ENCODE measurements at places on chromosomes 4 and X.
A peak's percentile ranks its signal among the peaks of the same experiment; 100 is the strongest.

DNA sequence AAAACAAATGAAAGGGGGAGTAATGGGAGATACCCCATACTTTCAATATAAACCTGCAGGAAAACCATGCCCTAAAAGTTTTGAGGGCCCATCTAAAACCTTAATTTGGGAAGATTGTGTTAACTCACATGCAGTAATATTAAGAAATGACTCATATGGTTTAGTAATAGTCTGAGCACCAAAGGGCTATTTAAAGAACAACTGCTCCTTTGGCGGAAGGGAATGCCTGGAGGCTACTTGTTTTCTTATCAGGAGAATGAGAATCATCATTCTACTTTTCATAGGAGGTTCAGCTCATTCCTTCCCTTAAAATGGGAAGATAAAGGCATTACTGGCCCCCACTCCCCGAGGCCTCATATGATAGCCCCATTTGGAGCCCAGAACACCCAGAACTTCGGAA, 47.6 kb downstream of the SPIN3 start:
- no peak for DNase-seq

DNA sequence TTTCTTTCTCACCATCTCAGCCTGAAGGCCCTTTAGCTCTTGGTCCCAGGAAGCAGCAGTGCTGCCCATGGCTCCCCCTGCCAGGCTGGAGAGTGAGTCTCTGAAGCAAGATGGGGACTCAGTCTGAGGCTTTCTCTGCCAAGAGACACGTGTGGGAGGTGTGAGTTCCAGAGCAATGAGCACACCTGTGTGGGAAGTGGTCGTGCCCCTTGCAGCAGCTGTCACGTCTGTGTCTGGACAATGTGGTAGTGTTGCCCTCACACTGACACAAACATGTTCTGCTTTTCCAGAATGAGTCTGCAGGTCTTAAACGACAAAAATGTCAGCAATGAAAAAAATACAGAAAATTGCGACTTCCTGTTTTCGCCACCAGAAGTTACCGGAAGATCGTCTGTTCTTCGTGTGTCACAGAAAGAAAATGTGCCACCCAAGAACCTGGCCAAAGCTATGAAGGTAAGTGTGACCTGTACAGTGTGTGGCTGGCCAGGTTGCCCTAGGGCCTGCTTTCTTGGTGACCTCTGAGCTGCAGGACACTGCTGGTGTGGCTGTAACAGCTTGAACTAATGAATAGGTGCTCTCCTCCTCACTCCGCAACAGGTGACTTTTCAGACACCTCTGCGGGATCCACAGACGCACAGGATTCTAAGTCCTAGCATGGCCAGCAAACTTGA, 1.9 kb downstream of the TACC3 start:
- no peak for DNase-seq

GRCh38 chr4:55329012-55329411, 17.0 kb upstream of the SRD5A3 start:
- no peak for DNase-seq

GRCh38 chr4:54539500-54540029, 118.2 kb upstream of the KIT start:
- DNase-seq: no peak

DNA sequence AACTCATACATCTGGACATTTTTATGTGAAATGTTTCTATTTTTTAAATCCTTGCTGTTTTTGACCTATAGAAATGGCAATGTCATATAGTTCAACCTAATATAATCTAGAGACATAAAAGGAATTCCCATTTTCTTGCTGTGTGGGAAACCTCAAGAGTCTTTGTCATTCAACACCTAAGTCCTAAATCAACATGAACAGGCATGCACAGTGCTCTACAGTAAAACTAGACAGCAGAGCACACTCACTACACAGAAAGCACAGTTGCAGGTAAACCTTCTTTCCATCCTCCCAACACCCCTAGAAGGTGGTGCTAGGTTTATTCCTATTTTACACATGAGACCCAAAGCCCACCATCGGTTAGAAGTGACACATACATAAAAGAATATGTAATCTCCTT, 79.1 kb upstream of the C1QTNF7 start:
- DNase-seq: no peak

GRCh38 chr4:109675181-109675580, 28.1 kb downstream of the CASP6 start:
- no peak for DNase-seq

- no peak for DNase-seq
Observed at GRCh38 chr4:75715105-75715799, 9.1 kb upstream of the USO1 start.

DNA sequence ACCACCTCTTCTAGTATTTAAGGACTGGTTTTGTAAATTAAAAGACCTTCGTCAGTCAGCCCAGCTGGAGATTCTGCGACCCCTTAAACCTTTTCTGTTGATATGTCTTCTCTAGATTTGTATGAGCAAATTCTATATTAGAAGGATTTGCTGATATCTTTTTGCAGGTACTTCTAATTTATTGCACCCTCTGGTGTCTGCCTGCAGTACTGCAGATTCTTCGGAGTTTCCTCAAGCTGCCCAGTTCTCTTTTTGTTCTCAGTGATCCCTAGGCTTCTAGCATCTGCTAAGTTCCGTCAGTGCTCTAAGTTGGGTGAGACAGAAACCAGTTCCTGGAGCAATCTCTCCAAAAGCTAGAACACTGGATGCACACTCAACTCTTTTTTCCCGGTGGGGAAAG, 545.2 kb downstream of the C4orf33 start:
- no peak for DNase-seq

- no peak for DNase-seq
Observed at GRCh38 chr4:90113881-90114457, 13.2 kb upstream of the CCSER1 start.

GRCh38 chr4:85107553-85107952, 141.1 kb upstream of the WDFY3 start:
- no peak for DNase-seq

DNA sequence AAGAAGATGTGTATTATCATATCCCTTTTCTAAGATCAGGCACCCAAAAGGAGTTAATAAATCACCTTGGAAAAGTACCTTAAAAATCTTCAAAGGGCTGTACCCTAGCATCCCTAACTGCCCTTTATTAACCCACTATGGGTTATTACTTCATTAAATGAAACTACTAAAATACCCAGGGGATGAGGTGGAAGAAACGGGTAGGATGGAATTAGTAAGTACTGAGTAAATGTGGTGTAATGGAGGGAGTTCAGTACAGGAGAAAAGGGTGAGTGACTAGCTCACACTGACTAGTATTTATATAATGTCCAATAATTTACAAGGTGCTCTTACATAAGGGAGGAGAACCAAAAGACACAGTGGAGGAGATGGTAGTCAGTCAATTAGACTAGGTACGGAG, 51.0 kb upstream of the RASGEF1B start:
- DNase-seq: no peak

DNA sequence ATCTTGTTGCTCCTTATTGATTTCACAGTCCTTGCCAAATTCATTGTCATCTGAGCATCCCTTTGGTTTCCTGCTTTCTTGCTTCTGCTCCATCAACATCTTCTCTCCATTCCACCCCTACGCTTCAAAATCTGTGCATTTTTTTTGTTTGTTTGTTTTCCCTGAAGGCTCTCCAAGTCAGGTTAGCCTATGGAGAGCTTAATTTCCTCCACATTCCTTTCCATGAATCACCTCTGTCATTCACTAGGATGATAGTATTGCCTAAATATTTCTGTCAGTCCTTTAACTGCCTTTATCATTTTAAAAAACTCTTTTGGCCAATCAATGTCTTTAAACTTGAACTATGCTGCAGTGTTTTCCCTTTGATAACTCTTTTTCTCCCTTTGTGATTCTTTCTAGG, 67.7 kb downstream of the PPARGC1A start:
- DNase-seq: no peak

DNA sequence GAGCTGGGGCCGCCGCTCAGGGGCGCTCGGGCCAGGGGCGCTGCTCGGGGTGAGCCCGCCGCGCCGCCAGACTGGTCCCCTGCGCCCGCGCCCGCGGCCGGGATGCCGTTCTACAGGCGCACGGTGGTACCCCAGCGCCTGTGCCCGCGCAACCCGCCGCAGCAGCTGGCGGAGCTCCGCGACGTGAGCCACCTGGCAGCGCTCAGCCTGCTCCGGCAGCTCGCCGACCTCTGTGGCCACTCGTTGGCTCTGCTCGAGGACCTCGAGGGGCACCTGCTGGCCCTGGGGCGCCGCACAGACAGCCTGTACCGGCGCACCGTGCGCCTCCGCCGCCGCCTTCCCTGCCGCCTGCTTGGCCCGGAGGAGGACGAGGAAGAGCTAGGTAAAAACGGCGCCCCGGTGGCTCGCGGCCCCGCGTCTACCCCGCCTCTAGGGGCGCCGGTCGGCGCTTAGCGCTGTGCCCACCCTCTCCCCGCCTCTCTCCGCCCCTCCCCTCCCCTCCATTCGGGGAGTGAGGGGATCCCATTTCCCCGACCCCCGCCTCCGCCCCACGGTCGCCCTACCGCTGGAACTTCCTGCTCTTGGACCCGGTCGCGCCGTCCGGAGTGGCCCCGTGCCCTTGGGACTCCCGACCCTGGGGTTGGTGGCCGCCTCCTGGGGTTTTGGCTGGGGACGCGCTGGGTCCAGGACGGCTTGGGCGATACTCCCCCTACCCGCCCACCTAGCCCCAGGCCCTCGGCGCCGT, 513 bp downstream of the NHSL2 start:
- DNase-seq: peak; percentile 9

DNA sequence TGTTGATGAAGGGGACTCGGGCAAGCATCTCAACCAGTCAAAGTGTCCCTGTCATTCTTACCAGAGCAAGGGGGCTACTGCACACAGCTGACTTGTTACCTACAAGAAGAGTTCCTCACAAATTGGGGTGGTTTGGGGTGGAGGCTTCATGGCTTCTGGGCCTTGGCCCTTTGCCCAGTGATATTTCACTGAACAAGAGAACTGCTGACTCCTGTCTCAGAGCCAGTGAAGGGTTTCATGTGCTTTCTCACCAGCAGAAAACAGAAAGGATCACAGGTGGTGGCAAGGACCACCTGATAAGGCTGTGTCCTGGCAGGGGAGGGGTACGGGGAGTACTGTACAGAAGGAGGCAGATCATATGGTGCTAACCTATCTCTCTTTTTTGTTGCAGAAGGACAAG, 53.5 kb downstream of the DLG3 start:
- DNase-seq: no peak

- DNase-seq: no peak
Observed at GRCh38 chr4:180960743-180961401, 1282.3 kb upstream of the TENM3 start.

GRCh38 chr4:151798678-151799416, 38.0 kb upstream of the GATB start:
- DNase-seq: no peak

GRCh38 chr4:179344861-179345260, 1902.6 kb upstream of the AGA start:
- no peak for DNase-seq

GRCh38 chr4:108097990-108098553, 70.7 kb downstream of the LEF1 start:
- no peak for DNase-seq

- DNase-seq: no peak
Observed at GRCh38 chrX:13891377-13892140, 74.7 kb upstream of the GPM6B start.

GRCh38 chrX:140724736-140725135, 15.2 kb downstream of the LINC00632 start:
- DNase-seq: no peak

DNA sequence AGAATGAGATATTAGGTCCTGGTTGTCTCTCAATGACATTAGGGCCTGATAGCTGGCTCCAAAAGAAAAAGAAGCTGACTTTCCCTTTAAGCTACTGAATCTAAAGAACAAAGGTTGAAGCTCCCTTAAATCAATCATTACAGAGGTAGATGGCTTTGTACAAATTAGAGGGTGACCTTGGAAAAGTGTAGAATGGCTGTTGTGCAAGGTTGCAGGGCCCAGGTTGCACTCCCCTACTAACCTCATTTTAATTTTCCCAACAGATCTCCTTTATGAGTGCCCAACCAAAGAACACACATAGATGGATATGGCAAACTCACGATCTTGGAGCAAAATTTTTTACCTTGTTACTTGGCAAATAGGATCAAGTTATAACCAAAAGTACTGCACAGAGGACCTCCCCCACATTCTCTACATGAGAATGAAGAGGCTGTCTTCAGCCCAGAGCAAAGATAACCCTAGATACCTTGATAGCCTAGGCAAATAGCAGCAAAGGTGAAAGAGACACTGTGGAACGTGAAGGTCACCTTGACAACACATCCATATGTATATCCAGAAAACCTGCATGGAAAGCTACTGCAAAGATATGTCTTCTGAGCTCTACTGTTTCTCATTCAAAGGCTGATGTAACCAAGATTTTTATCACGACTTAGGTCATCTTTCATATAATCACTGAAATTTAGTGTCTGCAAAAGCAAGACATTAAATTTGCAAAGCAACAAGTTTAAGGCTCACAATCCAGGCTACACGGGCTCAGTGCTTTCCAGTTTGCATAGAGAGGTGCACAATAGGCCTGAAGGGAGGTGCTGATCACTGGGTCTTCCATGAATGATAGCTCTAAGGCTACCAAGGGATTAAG, 23.0 kb downstream of the KLB start:
- DNase-seq: no peak

GRCh38 chr4:165965503-165965902, 92.5 kb downstream of the TLL1 start:
- DNase-seq: no peak

DNA sequence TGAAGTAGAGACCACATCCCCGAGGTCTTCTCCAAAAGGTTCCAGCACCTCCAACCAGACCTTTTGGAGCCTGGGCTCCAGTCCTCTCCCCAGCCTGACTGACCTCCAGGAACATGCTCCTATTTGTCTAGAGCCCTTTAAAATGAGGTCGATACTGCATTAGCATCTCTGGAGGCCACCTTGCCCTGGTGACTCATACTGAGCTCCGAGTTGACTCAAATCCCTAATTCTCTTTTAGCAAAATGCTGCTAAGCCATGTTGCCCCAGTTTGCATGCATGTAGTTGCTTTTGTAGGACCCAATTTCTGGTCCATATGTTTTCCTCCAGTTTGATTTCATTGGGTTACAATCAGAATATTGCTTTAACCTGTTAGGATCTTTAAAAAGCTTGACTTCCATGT, 43.5 kb upstream of the CITED1 start:
- DNase-seq: no peak

DNA sequence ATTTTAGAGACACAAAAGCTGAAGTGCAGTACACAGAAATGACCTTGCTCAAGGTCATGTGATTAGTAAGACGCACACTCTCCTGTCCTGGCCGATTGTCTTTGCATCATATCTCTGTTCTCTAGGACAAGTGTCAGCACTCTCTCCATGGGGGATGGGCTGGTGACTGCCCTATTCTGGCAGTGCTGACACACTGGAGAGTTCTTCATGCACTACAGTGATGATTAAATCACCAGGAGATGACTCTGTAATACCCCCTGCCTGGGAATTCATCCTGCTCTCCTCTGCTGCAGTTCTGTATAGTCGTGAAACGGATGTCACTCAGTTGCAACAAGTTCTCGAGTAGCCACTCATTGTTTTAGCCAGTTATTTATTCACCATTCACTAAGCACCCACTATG, 5.3 kb upstream of the SHISA3 start:
- DNase-seq: no peak

GRCh38 chr4:3413675-3414420, 27.9 kb upstream of the HGFAC start:
- DNase-seq: no peak

Measured in stimulated activated CD4-positive, alpha-beta T cell treated with anti-CD3 and anti-CD28 coated beads, Interleukin-1b, Interleukin-23, amount 100 ng/mL, for 1 hour (primary cell).